ENCODE measurements at places on chromosomes 12 and 14.
A peak's percentile ranks its signal among the peaks of the same experiment; 100 is the strongest.

DNA sequence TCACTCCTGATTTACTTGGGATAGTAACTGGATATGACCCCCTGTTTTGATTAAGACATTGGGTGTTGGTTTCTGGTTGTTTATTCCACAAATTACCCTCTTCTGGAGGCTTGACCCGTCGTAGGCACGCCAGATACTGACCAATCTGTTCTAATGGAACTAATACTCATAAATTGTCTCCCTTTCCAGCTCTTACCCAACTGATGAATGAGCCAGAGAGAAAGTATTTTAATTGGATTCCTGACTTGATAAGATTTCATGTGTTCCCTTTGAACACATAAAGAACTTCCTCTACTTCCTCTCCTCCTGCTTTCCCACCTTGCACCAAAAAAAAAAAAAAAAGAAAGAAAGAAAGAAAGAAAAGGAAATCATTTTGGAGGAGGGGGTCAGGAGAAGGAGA, 340.9 kb downstream of the PCNX1 start:
- no peak for DNase-seq

GRCh38 chr14:61051051-61051450, 70.0 kb downstream of the SLC38A6 start:
- no peak for DNase-seq

DNA sequence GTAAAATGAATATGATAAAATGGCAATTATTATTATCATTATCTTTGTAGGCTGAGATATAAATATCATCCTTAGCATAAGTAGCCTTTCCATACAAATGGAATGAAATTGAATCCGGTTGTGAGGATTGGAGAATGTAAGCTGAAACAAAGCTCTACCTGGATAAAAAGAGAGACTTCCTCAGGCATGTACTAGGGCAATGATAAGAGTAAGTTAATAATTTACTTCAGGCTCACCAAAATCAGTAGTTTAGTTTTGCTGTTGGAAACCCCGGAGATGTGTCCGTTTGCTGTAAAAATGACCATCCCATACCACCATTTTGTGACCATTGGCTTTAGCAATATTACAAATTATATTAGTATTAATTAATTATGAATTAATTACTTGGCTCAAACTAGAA, 96.3 kb downstream of the C12orf75 start:
- DNase-seq = no peak

- DNase-seq = no peak
These were observed 1.3 kb upstream of the RD3L start for GRCh38 chr14:103943673-103944072.

- DNase-seq = no peak
These were observed 170.2 kb upstream of the PRICKLE1 start for GRCh38 chr12:42759622-42760273.

- DNase-seq = no peak
These were observed 87.0 kb downstream of the HMGA2 start for GRCh38 chr12:65911321-65911720.

DNA sequence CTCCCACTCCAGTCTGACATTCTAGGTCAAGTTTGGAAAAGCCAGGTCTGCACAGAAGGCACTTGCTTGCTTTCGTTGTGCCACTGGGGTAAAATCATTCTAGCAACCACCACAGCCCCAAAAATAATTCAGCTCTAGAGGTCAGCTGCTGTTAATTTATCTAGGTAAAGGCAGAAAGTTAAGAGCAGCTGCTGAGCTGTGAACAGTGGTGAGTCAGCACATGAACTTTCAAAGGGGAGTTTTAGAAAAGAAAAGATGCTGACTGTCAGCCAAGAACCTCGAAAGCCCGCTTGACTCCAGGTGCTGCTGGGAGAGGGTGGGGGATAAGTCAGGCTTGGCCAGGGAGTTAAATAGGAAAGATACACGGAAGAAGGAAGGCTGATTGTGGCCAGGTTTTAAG, 12.7 kb downstream of the CCDC197 start:
- no peak for DNase-seq

GRCh38 chr12:50788561-50788960, 24.7 kb downstream of the ATF1 start:
- DNase-seq = no peak

DNA sequence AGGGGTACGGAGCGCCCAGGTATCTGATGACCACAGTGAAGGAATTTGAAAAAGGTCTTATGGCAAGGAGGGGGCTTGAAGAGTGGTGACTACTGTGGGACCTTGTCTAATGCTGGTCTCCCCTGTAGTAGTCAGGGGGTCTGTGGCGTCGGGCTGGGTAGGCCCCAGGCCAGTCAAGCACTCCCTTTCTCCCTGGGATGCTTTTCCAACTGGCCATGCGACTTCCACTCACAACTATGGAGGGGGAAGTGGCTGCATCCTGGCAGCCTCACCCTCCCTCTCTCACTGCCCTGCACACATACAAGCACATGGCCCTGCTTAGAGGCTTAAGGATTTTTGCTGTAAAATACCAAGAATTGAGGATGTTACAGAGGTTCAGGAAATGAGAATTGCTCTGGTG, 4.1 kb downstream of the TSPAN11 start:
- no peak for DNase-seq

- DNase-seq = no peak
These were observed 15.9 kb downstream of the ISCU start for GRCh38 chr12:108578264-108578663.

GRCh38 chr14:101173698-101174521, 270.4 kb upstream of the RTL1 start:
- DNase-seq = no peak

GRCh38 chr12:49288412-49288853, 6.5 kb upstream of the PRPH start:
- peak; percentile 40 for DNase-seq

- DNase-seq = no peak
These were observed 32.9 kb downstream of the MVK start for GRCh38 chr12:109606320-109607028.

GRCh38 chr12:17609701-17610100, 480.3 kb downstream of the RERGL start:
- no peak for DNase-seq

DNA sequence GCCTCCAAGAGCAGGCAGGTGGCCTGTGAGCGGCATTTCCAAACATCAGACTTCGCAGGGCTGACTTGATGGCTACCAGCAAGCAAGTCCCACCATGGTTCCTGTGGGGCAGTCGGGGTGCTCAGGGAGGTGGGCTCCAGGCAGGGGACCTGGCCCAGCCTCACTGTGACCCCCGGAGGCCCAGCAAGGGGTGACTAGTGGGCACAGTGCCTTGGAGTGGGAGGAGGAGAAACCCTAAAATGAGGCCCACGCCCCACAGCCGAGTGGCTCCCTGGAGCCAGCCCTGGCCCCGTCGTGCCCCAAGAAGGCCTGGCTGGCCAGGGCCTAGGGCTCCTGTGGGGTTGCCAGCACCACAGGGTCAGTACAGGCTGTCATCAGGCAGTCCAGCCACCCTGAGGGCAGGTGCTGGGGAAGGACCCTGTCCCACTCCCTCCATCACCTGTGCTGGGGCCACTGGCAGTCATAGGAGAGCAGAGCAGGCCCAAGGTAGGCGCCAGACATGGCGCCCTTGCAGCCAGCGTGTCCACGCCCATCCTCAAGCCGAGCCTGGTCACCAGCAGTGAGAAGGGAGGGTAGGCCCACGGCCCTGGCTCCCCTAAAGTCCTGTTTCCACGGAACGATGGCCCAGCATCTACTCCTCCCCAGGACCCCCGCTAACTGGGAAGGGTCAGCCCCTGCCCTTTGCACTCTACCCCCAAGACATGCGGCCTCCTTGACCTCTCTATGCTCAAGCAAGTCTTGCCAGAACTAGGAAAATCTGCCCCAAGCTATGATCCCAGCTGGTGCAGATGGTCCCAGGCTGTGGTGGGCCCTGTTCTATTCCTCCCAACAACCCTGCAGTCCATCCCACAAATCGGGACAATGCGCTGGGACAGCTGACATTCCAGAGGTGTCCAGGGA, 144.2 kb upstream of the C14orf180 start:
- DNase-seq = no peak
